ENCODE measurements at places on chromosomes 6 and 20. TPM values are rescaled to one million over a fixed set of nuclear protein-coding genes. Genes with fewer than 3 reads are reported as not detected.

- DNase-seq = no peak
These were observed 95.6 kb upstream of the FOXC1 start for GRCh38 chr6:1514078-1514477.

FRMD1 gene
- total RNA-seq = not detected

CPNE5 gene
- total RNA-seq = 0.40 TPM

GRCh38 chr6:26286168-26286877, 78.7 kb upstream of the BTN3A2 start:
- DNase-seq = peak; percentile 55

- no peak for DNase-seq
These were observed 456.3 kb downstream of the MAFB start for GRCh38 chr20:40232756-40233155.

DNA sequence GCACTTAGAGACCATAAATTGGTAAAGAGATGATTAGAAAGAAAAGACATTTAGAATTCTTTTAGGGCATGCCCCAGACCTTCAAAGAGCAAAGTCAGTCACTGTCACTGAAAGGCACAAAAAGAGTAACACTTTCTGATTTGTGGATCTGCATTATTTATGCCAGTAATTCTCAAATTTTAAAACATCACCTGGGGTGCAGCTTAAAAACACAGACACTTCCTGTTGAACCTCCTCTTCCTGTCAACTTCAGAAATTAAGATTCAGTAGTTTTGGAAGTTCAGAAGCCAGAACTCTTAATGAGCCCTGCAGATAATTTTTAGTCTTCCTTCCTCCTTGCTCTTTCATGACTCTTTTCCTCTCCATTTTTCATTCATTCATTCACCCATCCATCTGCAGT, 137.5 kb downstream of the NRN1 start:
- no peak for DNase-seq

GRCh38 chr20:63028461-63028921, 21.7 kb upstream of the BHLHE23 start:
- DNase-seq = no peak

Data from PC-9 (cell line).